BE2C (cell line): ENCODE measurements at places on chromosomes 1 and 21.

- peak; percentile 75 for DNase-seq
Observed at GRCh38 chr21:46188226-46189212, 4.3 kb upstream of the SPATC1L start.

DNA sequence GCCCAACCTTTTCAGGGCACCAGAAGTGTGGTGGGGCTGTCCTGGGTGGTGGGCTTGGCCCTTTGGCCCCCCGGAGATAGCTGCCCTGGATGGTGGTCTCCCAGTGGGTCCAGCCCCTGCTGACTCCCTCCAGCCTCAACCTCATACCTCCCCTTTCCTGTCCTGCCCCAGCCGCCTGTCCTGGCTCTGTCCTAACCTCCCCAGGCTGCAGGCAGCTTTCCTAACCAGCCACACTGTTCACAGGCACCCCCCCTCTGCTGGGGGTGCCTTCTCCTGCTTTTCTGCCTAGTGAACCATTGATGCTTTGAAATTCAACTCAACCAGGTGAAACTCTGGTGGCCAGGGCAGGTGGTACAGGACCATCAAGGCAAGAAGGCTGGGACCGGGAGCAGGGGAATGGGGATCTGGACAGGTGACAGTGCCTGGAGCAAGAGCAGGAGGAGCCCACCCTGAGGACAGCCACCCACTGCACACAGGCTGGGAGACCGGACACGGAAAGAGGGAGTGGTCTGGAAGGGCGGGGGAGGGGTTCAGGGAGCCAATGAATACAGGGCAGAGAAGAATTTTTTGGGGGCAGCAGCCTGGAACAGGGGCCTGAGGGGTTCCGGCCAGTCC, 35.9 kb downstream of the RAP1GAP start:
- DNase-seq = no peak

DNA sequence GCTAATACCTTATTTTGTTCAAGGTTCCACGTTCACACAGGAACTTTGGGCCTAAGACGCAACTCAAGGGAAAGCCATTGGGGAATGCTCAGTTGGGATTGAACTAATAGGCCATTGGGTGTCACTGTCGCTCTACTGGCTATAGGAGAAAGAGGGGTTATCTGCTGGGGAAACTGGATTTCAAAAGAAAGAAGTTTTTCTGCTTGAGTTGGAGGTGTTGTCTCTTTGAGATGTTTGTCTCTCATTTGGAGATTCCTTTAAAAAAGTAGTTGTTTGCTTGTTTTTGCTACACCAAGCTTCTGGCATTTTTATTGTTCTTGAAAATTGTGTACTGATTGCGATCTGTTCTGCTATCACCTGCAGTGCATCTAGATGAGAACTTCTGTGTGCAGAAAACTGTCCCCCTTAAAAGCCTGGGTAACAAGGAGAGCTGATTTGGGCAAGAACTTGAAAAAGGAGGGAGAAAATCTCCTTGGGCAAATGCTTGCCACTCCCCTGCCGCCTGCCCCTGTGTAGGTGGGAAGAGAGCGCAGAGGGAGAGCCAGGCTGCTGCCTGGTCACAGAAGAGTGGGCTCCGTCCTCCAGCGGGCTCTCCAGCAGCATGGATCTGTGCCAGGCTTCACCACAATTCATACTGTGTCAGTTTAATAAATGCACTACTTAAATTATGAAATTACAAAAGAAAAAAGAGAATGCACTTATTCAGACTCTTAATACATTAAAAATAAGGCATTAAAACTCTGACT, 39.9 kb downstream of the PEX14 start:
- DNase-seq = peak; percentile 39

- DNase-seq = no peak
Observed at GRCh38 chr1:58765006-58765405, 18.8 kb downstream of the JUN start.

DNA sequence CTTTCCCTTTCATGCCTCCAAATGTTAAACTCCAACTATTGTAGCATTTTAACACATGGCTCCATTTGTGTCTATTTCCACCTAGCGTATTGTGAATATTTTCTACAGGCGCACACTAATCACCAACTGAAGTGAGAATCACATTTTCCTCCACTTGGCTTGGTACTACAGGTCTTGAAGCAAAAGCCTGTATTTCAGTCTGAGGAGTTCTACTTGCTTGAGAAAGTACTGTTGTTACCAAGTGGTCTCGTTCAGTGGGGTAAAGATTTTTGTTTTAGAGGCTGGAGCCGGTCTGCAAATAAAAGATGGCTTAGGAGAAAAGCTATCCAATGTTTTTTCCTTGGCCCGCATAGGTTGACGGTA, 550 bp upstream of the PTBP2 start:
- DNase-seq = no peak
